ENCODE measurements at places on chromosomes 5 and 9.

DNA sequence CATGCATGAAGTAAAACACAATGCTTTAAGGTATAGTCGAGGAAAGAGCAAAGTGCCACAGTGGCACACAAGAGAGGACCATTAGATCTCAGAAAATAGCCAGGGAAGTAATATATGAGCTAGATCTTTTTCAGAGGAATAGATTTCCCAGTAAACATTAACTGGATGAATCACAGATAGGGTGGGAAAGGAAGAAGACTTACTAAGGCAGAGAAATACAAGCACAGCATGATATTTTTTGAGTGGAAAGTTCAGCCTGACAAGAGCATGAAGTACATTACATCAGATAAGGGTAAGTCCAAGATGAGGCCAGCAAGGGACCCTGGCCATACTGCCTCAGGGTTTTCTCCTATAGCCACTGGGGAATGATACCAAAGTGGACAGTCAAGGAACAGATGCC lies 804.6 kb upstream of the DMAC1 start:
- no peak for DNase-seq

GRCh38 chr5:113249206-113249605 lies 185.6 kb downstream of the TSSK1B start:
- DNase-seq, result no peak

DNA sequence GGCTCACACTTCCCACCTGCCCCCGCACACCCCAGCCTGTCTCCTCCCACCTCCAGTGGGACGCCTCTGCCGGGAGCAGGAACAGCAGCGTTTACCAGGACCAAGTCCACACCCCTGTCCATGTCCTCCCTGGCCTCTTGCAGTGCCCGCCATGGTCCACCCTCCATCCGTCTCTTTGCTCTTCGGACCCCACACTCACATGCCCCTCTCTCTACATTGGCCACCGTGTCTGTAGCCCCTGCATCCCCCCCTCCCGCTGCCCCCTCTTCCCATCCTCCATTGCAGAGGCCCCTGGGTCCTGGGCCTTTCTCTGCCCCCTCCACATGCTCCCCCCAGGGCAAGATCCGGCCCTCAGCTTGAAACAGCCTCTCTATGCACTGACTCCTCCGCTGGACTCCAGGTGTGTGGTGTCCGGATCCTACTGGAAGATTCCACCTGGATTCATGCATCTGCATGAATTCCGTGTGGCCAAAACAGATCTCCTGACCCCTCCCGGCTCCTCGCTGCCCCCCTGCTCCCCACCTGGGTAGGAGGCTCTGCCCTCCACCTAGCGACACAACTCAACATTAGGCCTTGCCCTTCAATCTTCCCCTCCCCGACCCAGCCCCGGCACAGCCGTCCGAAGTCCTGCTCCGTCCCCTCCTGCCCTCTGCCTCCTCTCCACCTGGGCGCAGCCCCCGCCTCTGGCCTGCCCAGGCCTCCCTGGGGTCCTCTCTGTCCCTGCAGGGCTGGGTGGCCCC lies 168.5 kb downstream of the OLFM1 start:
- no peak for DNase-seq

DNA sequence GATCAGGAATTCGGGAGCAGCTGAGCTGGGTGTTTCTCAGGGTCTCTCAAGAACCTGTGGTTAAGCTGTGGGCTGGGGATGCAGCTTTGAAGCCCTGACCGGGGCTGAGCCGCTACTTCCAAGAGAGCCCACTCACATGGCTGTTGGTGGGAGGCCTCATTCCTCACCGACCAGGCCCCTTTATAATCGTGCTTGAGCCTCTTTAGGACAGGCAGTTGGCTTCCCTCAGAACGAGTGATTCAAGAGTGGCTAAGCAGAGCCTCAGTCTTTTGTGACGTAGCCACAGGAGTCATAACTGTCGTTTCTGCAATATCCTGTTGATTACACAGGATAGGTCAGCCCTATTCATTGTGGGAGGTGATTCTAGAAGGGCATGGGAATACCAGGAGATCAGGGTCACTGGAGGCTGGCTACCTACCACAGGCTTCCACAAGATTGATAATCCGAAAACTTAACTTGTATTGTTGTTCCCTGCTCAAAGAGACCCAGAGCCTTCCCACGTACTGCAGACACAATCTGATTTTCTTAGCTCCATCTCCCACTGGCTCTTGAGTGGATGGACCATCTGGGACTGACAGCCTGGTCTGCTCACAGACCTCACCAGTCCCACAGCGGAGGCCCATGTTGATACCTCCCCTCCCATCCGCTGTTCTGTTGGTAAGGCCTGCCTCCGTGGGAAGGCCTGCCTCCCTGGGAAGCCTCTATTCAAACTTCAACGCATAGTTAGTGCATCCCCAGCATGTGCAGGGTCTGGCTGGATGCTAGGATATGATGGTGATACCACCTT lies 3.0 kb upstream of the ERGIC1 start:
- no peak for DNase-seq

- DNase-seq, result no peak
Measured at GRCh38 chr5:125348221-125348692, 601.8 kb upstream of the ZNF608 start.

DNA sequence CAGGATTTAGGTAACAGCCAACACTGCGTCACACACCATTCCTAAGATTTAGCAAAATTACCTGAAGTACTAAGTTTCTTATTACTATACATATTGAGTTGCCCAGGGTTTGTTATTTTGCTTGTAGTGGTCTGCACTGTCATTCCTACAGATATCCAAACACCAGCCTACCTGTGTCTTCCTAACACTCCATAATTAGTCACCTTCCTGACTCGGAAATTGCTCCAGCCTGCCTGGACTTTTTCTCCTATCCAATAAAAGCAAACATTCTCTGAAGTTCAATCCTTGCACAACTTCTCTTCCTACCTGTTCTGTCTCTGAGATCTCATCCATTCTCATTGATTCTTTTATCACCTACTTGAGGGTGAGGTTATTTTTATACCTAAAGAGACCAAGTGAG lies 243.9 kb downstream of the NR2F1-AS1 start:
- DNase-seq, result no peak
